ENCODE measurements at places on chromosomes 5 and 9.

DNA sequence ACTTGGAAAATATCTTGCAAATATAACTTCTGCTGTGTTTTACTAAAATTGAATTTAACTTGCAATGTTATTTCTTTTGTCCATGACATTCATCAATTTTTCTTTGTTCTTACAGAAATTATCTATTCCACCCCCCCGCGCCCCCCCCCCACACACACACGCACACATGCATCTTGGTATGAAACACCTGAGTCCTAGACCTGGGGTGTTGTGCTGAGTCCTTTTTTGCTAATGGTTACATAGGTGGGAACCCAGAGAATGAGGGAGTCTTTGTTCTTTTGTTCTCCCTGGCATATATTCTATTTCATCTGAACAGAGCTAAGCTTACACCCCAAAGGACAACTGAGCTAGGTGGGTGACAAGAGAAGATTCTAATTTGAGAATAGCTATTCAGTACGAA lies 308.9 kb downstream of the CWC27 start:
- no peak for DNase-seq

GRCh38 chr5:176181271-176181855 lies 56.9 kb upstream of the SIMC1 start:
- DNase-seq = no peak

- no peak for DNase-seq
Observed at GRCh38 chr5:147554261-147554817, 44.5 kb upstream of the DPYSL3 start.

DNA sequence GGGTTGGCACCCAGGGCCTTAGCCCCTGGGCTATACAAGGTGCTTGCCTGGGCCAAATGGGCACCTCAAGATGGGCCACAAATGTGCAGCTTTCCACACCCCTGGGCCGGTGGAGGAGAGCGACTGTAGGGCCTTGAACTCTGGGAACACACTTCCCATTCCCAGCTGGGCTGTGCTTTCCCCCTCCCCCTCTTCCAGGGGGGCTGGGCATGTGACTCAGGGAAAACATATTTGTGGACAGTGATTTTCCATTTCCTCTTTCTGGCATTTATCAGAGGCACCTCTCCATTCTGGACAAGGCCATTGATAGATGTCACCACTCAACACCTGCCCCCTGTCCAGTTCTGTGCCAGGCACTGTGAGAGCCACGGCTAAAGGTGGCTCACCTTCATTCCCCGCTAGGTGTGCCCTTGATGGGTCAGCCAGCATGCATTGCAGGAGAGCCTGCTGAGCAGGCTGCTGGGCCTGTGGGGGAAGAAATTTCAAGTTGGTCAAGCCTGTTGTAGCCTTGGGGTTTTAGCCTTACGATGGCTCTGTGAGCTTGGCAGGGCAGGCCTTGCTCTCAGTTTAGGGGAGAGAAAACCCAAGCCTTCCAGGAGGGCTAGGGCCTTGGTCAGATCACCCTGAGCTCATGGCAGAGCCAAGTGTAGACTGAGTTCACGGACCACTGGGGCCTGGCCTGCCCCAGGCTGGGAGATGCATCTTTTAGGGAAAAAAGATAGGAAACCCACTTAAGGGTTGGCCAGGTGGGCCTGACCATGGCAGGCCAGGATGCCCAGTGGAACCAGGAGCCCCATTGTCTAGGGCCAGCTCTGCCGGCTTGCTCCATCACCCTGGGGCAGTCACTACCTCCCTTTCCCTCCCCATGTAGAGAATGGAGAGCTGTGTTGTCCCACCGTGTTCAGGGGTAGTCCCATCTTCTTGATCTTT lies 113.9 kb downstream of the DAB2IP start:
- no peak for DNase-seq

DNA sequence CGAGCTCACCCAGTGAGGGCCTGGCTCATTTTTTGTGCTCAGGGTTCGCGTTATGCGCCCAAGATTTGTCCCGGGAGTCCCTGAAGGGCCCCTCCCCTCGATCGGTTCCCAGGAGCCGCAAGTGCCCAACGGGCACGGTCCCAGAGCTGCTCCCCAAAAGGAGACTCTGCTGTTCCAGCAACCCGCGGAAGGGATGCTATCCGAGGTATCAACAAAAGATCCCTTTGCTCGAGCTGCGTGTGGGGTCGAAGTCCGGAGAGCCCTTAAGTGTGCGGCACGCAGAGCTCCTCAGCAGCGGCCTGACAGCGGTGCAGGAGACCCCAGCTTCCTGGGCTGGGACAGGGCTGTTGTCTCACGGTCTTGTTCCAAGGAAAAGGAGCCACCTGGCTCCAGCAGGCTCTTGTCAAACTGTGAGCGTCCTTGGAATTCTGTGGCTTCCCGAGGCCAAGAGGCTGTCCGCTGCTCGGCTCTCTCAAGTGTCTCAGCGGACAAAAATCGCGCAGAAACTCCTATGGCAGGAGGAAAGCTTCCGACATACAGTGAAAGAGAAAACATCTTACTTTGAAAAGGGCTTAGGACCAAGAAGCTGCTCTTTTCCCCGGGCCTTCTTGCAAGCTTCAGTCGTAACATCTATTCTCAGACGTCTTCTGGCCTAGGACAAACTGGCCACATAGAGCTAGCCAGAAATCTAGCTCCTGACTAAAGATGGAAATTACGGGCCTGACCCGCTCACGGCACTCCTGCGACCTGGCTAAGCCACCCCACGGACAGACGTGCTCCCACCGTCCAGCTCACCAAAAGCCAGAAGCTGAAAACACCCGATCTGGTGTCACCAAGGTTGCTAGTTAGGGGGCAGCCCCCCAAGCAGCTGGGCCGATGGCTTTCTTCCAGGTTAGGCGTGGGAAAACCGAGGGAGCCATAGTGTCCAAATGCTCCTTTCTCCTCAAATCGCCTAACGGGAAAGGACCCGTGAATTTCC lies 2.6 kb upstream of the FOXB2 start:
- no peak for DNase-seq

- DNase-seq = no peak
Observed at GRCh38 chr9:78386773-78387172, 89.8 kb downstream of the PSAT1 start.

DNA sequence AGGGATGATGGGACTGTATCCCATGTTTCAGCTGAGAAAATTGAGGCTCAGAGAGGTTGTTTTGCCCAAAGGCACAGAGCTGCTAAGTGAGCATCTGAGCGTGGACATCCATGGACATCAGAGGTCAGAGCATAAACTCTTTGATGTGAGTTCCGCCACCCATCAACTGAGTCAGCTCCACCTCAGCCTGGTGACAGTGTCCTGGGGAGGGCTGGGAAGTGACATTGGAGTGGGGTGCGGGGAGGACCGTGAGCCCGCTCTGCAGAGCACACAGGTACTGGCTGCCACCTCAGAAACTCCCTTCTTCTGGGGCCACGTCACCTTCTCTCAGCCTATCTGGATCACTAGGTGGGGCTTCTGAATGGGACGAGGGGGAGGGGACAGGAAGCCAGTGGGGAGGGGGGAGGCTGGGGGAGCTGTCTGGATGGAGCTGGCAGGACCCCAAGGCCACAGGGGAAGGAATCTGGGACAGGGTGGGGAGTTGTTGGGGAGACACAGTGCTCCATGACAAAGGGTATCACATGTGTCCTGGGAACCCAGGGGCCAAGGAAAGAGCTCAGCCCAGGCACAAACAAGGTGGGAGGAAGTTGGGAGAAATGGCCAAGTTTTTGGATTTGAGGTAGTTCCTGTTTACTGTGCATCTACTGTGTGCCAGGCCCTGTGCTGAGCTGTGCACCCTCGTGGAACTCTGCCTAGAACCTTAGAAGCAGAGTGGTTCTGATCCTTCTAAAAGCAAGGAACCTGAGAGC lies 2.5 kb downstream of the LAMC3 start:
- no peak for DNase-seq

GRCh38 chr9:128323212-128323730 lies 632 bp downstream of the COQ4 start:
- DNase-seq = no peak

- no peak for DNase-seq
Observed at GRCh38 chr5:160311491-160312133, 752 bp downstream of the CCNJL start.

Data from activated CD4-positive, alpha-beta T cell treated with anti-CD3 and anti-CD28 coated beads, Interleukin-10, Interleukin-2, amounts not matched to agents 100 ng/mL and 50 ng/mL, durations not matched to agents 16 hours and 8 hours (primary cell).